ENCODE measurements at places on chromosomes 12 and 14.

GRCh38 chr12:2877953-2878732 lies 1.1 kb downstream of the RHNO1 start:
- no peak for DNase-seq

DNA sequence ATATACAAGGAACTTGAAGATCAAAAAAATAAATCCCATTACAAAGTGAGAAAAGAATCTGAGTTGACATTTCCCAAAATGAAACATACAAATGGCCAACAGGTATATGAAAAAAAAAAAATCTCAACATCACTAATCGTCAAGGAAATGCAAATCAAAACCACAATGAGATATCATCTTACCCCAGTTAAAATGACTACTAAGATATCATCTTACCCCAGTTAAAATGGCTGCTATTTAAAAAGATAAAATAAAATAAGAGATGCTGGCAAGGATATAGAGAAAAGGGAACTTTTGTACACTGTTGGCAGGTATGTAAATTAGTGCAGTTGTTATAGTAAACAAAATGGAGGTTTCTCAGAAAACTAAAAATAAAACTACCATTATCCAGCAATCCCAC lies 44.4 kb downstream of the PLEKHG7 start:
- DNase-seq: no peak

GRCh38 chr14:24042746-24043145 lies 9.1 kb upstream of the CARMIL3 start:
- no peak for DNase-seq

DNA sequence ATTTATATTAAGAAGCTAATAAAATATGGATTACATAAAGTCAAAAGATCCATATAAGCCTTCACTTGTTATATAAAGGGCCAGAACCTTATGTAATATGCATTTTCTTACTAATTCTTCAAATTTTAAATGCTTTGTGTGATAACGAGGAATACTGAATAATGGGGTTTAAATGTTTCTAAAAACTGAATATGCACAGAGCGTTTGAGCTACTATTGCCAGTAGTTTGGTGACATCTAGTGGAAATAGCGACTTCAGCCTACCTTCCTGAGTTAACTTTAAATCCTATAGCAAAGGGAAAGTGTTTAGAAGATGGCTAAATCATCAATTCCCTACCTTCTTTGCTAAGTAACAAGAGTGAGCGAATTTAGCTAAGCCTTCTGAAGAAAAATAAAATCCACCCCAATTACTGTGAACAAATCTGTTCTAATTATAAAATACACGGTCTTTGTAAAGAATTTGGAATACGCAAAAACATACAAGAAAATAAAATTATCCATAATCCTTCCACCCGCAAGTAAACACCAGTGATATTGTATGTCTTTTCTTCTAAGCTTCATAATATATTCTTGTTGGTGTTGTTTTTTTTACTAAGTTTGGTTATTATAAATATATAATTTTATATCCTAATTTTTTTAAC lies 115.5 kb upstream of the G2E3 start:
- no peak for DNase-seq

Measured in substantia nigra (tissue), 51 donors.